ENCODE measurements at places on chromosomes 1 and 21. TPM values are rescaled to one million over a fixed set of nuclear protein-coding genes. Genes with fewer than 3 reads are reported as not detected.

- no peak for DNase-seq
These were observed 74.2 kb upstream of the COX20 start for GRCh38 chr1:244761279-244761678.

GRCh38 chr1:201375169-201375568, 2.3 kb downstream of the TNNT2 start:
- DNase-seq, result no peak

- peak; percentile 51 for DNase-seq
These were observed 30.0 kb upstream of the RCSD1 start for GRCh38 chr1:167599957-167600581.

DNA sequence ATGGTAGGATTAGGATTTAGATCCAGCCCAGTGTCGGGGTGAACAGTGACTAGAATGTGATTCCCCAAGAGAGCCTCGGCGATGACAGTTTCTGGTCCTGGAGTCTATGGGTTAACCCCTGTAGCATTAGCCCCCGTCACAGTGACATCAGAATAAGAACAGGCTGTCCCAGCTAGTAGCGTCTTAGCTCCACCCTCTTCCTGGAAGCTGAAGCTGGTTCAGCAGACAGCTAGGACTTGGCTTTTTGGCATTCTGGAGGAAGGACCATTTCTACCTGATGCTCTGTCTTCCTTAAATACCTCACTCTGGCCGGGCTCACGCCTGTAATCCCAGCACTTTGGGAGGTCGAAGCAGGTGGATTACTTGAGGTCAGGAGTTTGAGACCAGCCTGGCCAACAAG, 5.0 kb downstream of the NDUFS2 start:
- DNase-seq, result peak; percentile 90

Gene FAM167B
- 1.4 TPM for total RNA-seq

- no peak for DNase-seq
These were observed 80.5 kb downstream of the FAM78B start for GRCh38 chr1:166086113-166086883.

- no peak for DNase-seq
These were observed 71.0 kb upstream of the NFASC start for GRCh38 chr1:204799630-204800029.

DNA sequence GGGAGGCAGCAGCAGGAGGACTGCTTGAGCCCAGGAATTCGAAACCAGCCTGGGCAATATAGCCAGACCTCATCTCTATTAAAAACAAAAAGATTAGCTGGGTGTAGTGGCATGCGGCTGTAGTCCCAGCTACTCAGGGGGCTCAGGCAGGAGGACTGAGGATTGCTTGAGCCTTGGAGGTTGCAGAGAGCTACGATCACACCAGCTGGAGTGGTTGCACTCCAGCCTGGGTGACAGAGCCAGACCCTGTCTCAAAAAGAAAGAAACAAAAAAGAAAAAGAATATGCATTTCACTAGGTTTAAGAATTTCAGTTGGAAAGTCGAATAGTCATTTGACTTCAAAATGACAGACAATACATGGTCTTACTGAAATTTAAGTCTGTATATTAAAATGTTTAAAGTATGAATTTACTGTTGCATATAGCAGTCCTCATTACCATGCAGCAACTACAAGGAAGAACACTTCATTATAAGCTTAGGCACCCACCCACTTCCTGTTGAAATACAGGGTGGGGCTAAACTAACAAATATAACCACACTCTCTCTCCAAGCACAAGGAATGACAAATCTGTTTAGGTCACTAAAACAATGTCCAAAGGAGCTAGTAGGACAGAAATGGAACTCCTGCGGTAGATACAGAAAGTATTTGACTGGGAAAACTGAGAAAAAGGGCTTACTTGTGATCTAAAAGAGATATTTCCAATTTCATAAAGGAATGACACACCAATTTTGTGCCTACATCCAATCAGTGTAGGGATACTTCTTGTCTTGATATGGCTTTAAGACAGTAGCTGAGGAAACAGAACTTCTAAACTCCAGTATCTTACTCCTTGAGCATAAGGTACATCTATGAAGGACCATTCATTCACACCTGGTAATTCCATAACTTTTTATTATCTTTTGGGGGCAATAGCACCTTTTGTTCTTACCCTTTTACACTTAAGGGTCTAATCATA, 44.1 kb downstream of the GPR3 start:
- no peak for DNase-seq

Gene ATP5IF1
- total RNA-seq, result 1,032 TPM

DNA sequence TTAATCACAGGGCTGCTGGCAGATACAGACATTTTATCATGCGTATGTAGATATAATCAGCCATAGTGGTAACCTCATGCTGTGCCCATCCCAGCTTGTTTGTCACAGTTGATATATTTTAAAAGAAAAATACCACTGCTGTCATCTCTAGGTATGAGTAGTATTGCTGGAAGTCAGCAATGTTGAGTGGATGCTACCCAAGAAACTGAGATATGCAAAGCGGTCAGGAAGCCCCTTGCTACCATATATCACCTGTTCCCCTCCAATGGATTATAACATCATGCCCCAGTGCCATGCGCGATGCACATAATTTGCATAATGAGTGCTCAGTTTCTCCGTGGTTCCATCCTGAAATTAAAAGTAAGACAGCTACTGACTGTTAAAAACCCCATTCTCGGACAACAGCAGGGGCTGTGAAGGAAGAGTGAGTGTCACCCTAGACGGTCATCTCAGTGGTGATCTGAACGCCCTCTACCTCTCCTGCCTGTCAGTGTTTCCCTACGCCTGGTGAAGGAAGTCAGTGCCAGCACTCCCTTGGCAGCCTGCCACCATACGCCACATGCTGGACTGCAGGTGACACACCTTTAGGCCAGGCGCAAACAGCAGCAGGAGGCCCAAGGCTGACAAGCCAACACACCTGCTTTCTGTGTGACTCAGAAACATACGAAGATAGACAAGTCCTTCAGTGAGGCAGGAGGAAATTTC, 2.7 kb downstream of the IL10RB start:
- DNase-seq, result no peak

Gene GBP4
- total RNA-seq, result 1.4 TPM

DNA sequence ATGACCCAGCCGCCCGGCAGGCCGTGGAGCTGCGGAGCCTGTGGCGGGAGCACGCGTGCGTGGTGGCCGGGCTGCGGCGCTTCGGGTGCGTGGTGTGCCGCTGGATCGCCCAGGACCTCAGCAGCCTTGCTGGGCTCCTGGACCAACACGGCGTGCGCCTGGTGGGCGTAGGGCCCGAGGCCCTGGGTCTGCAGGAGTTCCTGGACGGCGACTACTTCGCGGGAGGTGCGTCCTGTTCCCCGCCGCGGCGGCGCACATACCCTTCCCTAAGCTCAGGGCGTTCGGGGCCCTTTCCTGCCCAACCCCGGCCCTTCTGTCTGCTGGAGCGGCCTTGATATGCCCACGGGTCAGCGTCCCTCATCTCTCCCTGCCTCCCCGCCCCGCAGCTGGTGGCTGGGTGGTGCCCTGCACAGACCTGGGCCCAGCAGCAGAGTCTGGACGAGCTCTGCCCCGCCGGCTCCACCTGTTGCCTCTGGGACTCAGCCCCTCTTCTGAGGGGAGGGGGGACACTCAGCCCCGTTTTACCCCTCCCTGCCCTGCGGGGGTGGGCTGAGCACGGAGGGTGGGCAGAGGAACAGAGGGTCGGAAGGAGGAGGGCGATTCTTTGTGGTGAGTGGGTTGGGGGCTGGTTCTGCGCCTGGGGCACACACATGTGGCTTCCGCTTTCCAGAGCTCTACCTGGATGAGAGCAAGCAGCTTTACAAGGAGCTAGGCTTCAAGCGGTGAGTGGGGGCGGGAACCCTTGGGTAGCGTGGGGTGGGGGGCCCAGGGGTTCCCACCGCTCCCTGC, 688 bp downstream of the PRXL2B start:
- peak; percentile 38 for DNase-seq

DNA sequence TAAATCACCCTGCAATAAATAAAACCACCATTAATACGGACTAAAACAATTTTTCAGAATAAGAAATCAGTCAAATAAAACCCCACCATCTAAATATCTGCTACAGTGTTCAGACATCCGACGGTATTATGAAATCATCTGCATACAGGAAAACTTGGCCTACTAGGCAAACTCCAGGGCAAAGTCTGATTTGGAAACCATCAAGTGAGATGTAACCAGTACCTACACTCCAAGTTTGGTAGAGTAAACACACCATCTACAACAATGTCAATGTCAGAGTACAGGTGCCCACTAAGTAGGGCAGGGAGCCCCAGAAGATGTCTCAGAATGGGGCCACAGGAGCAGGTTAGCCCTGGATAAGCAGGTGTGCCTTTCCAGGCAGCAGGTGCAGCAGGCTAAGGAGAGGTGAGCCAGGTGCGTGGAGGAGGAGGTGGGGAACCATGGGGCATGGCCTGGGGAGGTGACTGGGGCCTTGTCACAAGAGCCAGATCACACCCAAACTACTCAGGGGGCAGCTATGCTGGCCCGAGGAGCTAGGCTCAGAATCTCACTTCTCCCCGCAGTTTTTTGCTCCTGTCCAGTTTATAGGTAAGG, 59.6 kb downstream of the CAPZB start:
- no peak for DNase-seq
